ENCODE measurements at places on chromosomes 11 and 22. TPM values are rescaled to one million over a fixed set of nuclear protein-coding genes. Genes with fewer than 3 reads are reported as not detected.

DNA sequence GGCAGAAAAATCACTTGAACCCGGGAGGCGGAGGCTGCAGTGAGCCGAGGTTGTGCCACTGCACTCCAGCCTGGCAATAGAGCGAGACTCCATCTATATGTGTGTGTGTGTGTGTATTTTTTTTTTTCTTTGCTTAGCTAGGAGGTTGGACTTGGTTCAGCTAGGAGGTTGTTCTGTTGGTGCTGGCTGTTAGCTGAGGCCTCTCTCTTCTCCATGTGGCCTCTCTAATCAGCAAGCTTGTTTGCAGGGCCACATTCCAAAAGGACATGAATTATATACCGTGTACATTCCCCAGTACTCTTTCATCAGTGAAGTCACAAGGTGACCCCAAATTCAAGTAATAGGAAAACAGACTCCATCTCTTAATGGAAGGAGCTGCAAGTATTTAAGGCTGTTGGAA is 67.3 kb upstream of the KCNQ1OT1 start:
- H3K36me3 ChIP-seq = no peaks in the 10 kb centered on the region
- DNase-seq = no peak
- peaks cover 9% of the 10 kb centered on the region for H3K27me3 ChIP-seq

DNA sequence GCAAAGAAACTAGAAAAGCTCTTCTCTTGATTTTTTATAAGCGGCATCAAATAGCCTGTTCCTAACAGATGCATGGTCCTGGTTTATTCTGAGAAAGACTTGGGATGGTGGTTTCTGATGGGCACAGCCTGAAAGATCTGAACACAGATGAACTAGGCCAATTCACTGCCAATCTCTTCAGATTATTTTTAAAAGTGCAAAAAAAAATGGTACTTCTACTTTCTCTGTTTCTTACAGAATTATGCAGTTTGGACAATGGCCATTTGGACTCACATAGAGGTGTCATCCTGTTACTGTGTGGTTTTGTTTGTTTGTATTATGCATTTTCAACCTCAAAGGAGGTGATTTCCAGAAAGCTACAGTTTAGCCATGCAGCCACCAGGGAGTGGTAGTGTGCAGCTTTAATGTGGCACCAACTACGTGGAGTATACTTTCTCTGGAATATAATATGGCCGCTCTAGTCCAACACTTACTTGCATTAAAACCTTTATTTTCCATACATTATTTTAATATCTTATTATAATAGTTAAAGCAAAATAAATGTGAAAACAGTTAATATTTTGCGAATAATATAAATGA is 469.8 kb upstream of the KIRREL3 start:
- H3K27ac ChIP-seq = no peak overlapping the region
- H3K27me3 ChIP-seq = no peaks in the 10 kb centered on the region
- no peak for DNase-seq
- H3K4me1 ChIP-seq = peaks cover 4% of the 10 kb centered on the region
- H3K36me3 ChIP-seq = no peaks in the 10 kb centered on the region
- H3K4me3 ChIP-seq = no peak overlapping the region

DNA sequence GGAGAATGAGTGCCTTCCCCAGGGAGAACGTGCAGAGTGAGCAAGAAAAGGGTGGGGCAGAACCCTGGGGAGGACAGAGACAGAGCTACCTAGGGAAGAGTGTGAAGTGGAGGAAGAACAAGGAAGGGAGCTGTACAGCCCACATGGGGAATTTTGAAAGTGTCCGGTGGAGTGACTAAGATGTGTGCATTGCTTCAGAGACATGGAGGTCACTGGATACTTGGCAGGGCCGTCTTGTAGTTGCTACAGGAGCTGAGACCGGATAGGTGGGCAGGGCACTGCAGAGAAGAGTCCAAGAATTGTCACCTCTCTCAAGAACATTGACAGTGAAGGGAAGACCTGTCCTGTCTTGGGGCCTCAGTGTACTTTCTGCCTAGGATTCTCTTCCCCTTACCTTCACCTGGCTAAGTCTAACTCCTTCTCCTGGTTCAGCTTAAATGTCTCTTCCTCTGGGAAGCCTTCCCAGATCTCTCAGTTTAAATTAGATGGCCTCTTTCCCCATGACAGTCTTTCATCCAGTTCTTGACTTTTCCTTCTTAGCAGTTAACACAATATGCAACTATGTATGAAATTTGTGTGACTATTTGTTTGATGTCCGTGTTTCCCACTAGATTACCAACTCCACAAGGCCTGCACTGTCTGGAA is 9.2 kb upstream of the P2RY6 start:
- no peaks in the 10 kb centered on the region for H3K36me3 ChIP-seq
- no peak overlapping the region for H3K27ac ChIP-seq
- H3K4me1 ChIP-seq = no peaks in the 10 kb centered on the region

The BIK gene
- total RNA-seq = 3.1 TPM

The DSCAML1 gene
- not detected for total RNA-seq

The FJX1 gene
- 0.09 TPM for total RNA-seq

The AQP11 gene
- total RNA-seq = 0.52 TPM

The FXYD2 gene
- total RNA-seq = 0.51 TPM

The CEND1 gene
- 2.2 TPM for total RNA-seq

The LRRC55 gene
- not detected for total RNA-seq

DNA sequence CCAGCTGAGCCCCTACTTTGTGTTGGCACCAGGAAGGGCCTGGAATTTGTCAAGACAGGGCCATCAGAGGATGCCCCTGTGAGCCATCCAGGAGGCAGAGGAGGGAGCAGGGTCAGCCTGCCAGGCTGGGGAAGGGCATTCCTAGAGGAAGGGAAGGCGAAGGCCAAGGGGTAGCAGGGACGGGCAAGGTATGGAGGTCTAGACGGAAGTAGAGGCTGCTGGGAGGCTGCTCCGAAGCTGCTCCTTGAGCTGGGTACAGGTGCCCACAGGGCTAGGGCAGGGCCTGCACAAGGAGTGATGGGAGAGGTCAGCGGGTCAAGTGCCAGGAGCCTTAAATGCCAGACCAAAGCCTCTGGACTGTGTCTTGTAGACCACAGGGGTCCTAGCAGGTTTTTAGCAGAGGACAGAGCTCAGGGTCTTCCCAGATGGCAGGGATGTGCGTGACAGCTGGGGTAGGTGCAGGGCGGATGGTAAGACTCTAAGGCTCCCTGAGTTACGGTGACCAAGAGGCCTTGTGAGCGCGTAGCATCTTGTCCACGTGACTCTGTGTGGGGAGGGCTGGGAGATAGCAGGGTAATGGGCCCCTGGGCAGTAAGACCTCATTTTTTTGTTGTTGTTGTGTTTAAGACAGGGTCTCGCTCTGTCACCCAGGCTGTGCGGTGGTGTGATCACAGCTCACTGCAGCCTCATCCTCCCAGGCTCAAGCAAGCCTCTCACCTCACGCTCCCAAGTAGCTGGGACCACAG is 31.7 kb upstream of the CSNK1E start:
- H3K4me3 ChIP-seq = no peak overlapping the region
- no peaks in the 10 kb centered on the region for H3K4me1 ChIP-seq
- no peak overlapping the region for H3K27ac ChIP-seq
- peak; percentile 6 for DNase-seq

DNA sequence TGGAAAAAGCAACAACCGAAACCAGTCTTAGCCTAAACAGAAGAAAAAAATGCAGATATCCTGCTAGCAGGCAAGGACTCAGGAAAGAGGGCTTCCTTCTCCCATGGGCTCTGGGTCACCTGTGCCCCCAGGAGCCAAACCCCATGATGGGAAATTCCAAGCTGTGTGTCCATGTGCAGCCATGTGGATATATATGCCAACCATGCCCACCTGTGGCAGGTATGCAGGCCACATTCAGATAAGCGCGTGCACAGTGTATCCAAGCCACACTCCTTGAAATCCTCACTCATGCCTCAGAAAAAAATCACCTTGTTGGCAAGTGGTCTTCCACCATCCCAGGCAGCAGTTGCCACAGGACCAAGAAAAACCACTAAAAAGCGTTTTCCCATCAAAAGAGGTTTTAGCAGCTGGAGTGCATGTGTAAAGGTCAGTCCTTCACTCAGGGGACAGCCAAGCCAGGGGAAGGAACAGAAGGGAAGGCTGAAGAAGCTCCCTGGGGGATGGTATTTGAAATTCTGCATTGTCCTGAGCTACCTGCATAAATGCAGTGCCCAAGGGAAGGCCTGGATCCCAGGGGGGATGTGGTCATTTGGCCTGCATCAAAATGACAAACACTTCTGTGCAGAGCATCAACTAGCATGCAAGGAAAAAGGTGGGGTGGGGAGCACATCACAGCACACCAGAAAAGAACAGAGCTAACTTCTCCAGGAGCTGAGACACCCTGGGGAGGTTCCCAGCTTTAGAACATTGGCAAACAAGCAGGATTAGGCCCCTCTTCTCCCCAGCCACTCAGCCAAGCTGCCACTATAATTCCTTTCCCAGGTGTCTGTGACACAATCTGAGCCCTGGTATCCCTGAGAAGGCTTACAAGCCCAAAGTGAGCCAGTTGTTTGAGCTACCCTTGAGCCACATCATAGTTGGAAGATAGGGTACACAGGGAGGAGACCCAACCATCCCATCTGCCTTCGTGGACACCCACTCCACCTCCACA is 76.2 kb downstream of the GALNT18 start:
- no peaks in the 10 kb centered on the region for H3K36me3 ChIP-seq
- H3K4me1 ChIP-seq = no peaks in the 10 kb centered on the region
- H3K4me3 ChIP-seq = no peak overlapping the region
- no peak overlapping the region for H3K27ac ChIP-seq

- H3K4me3 ChIP-seq = no peak overlapping the region
- no peak overlapping the region for H3K27ac ChIP-seq
- no peak for DNase-seq
- no peaks in the 10 kb centered on the region for H3K36me3 ChIP-seq
- peaks cover 21% of the 10 kb centered on the region for H3K27me3 ChIP-seq
Measured at GRCh38 chr11:46291441-46292150, 14.1 kb downstream of the CREB3L1 start.

GRCh38 chr11:3081386-3081751 is 24.1 kb upstream of the CARS1 start:
- peaks cover 4% of the 10 kb centered on the region for H3K27me3 ChIP-seq
- H3K27ac ChIP-seq = no peak overlapping the region
- H3K4me1 ChIP-seq = no peaks in the 10 kb centered on the region
- no peak for DNase-seq

The PACSIN2 gene
- 30.8 TPM for total RNA-seq

The DKK3 gene
- not detected for total RNA-seq

DNA sequence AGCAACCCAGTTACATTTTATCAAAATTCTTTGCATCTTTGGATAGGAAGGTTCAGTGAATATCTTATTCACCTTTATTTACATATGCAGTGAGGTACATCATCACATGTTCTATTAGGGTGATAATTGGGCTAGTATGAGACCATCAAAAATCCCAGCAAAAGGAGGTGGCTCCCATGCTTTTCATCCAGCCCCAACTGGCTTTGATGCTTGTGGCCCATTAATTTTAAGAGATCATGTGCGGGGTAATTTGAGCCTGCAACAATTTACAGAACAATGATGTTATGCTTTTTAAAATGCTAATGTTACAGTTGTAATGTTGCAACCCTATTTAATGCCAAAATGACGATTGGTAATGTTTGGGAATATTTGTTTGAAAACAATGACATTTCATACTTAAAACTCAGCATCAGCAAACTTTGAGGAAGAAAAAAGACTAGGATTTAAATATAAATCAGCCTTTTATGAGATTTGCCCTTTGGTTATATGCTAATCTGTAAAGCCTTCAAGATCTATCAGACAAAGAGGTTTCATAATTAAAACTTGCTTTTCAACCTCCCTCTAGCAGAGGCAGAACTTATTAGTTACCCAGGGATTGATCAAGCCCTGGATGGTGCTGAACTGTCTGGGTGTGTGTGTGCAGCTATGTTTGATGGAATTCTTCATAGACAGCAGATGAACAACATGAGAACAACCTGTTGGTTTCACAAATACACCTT is 183.5 kb upstream of the SORL1-AS1 start:
- peaks cover 6% of the 10 kb centered on the region for H3K36me3 ChIP-seq
- H3K27me3 ChIP-seq = no peaks in the 10 kb centered on the region
- DNase-seq = no peak
- no peaks in the 10 kb centered on the region for H3K4me1 ChIP-seq

GRCh38 chr11:77270921-77271320 is 30.6 kb downstream of the GDPD4 start:
- H3K36me3 ChIP-seq = no peaks in the 10 kb centered on the region
- H3K27me3 ChIP-seq = peaks cover 11% of the 10 kb centered on the region
- DNase-seq = no peak
- H3K4me1 ChIP-seq = no peaks in the 10 kb centered on the region
- H3K27ac ChIP-seq = no peak overlapping the region
- no peak overlapping the region for H3K4me3 ChIP-seq

The POU2AF3 gene
- not detected for total RNA-seq

The OR5A1 gene
- not detected for total RNA-seq

DNA sequence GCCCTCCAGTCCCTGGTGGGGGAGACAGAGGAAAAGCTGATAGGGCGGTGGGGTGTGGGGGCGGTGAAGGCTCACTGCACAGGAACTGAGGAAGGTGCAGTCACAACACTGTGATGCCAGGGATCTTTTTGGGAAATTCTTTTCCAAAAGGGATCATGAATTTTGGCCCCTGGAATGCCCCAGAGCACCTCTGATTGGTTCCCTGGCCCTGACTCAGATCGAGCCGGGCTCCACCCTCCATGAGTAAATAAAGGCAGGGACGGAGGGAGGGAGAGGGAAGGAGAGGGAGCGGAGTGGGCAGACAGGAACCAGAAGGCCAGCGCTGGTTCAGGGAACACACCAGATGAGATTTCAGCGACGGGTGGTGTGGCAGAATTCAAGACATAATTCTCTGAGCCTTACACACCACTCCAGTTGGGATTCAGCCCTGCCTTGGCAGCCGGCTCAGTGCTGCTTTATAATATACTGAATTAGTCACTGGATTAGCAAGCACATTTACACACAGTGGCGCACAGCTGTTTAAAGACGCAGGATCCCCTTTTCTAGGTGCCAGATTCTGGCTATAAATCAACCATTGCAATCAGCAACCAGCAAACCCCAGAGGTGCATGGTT is 80.3 kb downstream of the ETS1 start:
- no peaks in the 10 kb centered on the region for H3K27me3 ChIP-seq
- peak overlapping the region; percentile 79 for H3K4me3 ChIP-seq
- peak overlapping the region; percentile 96 for H3K27ac ChIP-seq

GRCh38 chr11:27860811-27861210 is 160.6 kb upstream of the BDNF start:
- H3K27me3 ChIP-seq = no peaks in the 10 kb centered on the region
- no peaks in the 10 kb centered on the region for H3K4me1 ChIP-seq
- no peak for DNase-seq
- no peaks in the 10 kb centered on the region for H3K36me3 ChIP-seq
- no peak overlapping the region for H3K4me3 ChIP-seq

- no peaks in the 10 kb centered on the region for H3K27me3 ChIP-seq
- H3K4me3 ChIP-seq = no peak overlapping the region
- no peaks in the 10 kb centered on the region for H3K36me3 ChIP-seq
- H3K4me1 ChIP-seq = no peaks in the 10 kb centered on the region
Measured at GRCh38 chr22:42693763-42694683, 26.6 kb downstream of the A4GALT start.

The DEUP1 gene
- not detected for total RNA-seq

DNA sequence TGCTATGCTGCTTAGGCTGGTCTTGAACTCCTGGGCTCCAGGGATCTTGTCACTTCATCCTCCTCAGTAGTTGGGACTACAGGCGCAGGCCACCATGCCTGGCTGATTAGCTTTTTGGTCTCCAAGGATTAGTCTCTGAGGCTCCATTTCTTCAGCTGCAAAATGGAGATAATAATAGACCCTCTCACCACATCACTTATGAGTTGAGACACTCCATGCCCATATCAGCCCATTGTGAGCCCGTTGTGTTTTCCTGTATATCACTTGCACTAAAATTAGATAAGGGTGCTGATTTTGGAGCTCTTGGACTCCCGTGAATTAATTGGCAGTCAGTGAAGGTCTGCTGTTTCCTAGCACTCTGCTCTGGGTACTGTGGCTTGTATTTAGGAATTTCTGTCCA is 36.0 kb downstream of the DEPDC5 start:
- H3K4me3 ChIP-seq = no peak overlapping the region
- peaks cover 33% of the 10 kb centered on the region for H3K36me3 ChIP-seq
- no peaks in the 10 kb centered on the region for H3K27me3 ChIP-seq
- no peak overlapping the region for H3K27ac ChIP-seq
- peaks cover 9% of the 10 kb centered on the region for H3K4me1 ChIP-seq

Data from activated T-helper 2 cell treated with anti-CD3 and anti-CD28 coated beads, Interferon-gamma antibody, Interleukin-2, Interleukin-4, amounts not matched to agents 10 μg/mL and 5 μg/mL and 100 μg/mL, durations not matched to agents 14 hours and 24 hours and 36 hours (primary cell).